ENCODE measurements at places on chromosomes 2 and 18.

DNA sequence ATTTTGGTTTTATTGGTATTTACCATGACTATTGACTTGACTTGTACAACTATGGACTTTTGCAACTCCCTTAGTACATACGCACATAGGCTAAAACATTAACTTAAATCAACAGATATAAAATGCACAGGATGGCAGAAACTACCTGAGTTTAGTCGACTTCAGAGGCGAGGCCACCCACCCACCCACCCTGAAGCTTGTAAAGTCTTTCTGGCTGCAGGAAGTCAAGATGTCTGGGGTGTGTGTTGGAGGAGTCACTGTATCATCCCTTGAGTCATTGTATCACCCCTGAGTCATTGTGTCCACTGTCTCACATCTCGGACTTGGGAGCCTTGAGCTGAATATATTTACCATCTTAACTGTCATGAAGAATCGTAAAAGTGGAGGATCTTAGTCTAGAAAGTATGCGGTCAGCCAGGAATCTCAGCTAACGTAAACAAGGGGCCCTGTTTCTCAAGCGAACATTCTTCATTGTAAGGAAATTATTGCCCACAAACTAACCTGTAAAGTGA, 140.0 kb upstream of the ST6GAL2 start:
- no peak for DNase-seq
- no peak overlapping the region for H3K27ac ChIP-seq
- H3K27me3 ChIP-seq, result no peaks in the 10 kb centered on the region
- no peaks in the 10 kb centered on the region for H3K36me3 ChIP-seq
- H3K4me3 ChIP-seq, result no peak overlapping the region

- H3K4me1 ChIP-seq, result peaks cover 35% of the 10 kb centered on the region
- DNase-seq, result peak; percentile 49
- H3K27ac ChIP-seq, result no peak overlapping the region
- no peaks in the 10 kb centered on the region for H3K36me3 ChIP-seq
- peaks cover 4% of the 10 kb centered on the region for H3K27me3 ChIP-seq
Measured at GRCh38 chr2:75390169-75390568, 170.6 kb downstream of the EVA1A start.

GRCh38 chr2:223047260-223047761, 4.7 kb upstream of the KCNE4 start:
- DNase-seq, result no peak
- H3K4me1 ChIP-seq, result no peaks in the 10 kb centered on the region
- H3K36me3 ChIP-seq, result no peaks in the 10 kb centered on the region
- H3K27ac ChIP-seq, result no peak overlapping the region
- no peak overlapping the region for H3K4me3 ChIP-seq

- H3K4me1 ChIP-seq, result no peaks in the 10 kb centered on the region
- no peak overlapping the region for H3K4me3 ChIP-seq
- H3K27me3 ChIP-seq, result no peaks in the 10 kb centered on the region
- peak; percentile 65 for DNase-seq
- H3K36me3 ChIP-seq, result no peaks in the 10 kb centered on the region
Measured at GRCh38 chr2:108184419-108184818, 55.3 kb upstream of the SULT1C3 start.

GRCh38 chr2:25161055-25161781, 7.2 kb downstream of the POMC start:
- H3K27ac ChIP-seq, result no peak overlapping the region
- no peaks in the 10 kb centered on the region for H3K36me3 ChIP-seq
- no peak for DNase-seq

DNA sequence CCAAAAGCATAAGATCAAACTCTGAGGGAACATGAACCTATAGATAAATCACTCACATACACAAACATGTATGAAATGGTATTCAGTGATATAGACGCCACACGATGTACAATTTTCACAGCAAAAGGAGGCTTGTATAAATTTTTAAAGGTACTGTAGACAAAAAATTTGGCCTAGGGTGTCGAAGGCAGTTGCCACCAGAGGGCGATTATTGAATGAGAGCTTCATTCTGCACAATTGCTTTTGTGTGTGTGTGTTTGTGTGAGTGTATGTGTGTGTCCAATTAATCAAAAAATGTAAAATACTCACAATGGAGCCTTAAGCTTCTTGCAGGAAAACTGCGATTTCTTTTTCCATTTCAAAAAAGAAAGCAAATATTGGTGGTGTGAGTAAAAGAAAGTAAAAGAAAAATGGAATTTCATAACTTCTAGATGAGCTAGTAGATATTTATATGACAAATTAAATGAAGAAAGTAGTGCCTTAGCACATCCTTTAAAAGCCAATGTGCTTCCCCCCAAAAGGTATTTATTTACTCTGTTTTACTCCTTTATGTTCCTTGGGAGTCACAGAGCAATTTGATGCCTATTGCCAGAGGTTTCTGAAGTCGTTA, 800.1 kb downstream of the SATB2 start:
- H3K36me3 ChIP-seq, result no peaks in the 10 kb centered on the region
- no peaks in the 10 kb centered on the region for H3K27me3 ChIP-seq
- peak; percentile 69 for DNase-seq
- no peak overlapping the region for H3K4me3 ChIP-seq

- no peak overlapping the region for H3K4me3 ChIP-seq
- no peaks in the 10 kb centered on the region for H3K27me3 ChIP-seq
- no peaks in the 10 kb centered on the region for H3K36me3 ChIP-seq
Measured at GRCh38 chr2:190744041-190744440, 95.2 kb downstream of the NAB1 start.

DNA sequence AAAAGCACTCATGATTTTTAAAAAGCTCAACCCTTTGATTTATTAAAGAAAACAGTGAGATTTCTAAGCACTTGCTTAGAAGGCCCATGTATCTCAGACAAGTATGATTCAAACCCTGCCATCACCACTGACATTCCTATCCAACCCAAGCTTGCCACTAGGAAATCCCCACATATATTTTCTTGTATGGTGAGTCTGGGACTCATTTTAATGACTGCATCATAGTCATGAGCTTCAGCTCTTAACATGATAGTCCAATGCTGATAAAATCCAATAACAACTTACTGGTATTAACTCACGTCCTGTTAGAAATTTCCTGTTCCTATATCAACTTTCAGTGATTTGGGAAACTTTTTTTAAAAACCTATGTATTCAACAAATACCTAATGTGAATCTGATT, 39.4 kb upstream of the NCKAP5 start:
- H3K27ac ChIP-seq, result no peak overlapping the region
- no peak overlapping the region for H3K4me3 ChIP-seq
- H3K4me1 ChIP-seq, result no peaks in the 10 kb centered on the region
- no peaks in the 10 kb centered on the region for H3K27me3 ChIP-seq
- no peak for DNase-seq
- no peaks in the 10 kb centered on the region for H3K36me3 ChIP-seq

DNA sequence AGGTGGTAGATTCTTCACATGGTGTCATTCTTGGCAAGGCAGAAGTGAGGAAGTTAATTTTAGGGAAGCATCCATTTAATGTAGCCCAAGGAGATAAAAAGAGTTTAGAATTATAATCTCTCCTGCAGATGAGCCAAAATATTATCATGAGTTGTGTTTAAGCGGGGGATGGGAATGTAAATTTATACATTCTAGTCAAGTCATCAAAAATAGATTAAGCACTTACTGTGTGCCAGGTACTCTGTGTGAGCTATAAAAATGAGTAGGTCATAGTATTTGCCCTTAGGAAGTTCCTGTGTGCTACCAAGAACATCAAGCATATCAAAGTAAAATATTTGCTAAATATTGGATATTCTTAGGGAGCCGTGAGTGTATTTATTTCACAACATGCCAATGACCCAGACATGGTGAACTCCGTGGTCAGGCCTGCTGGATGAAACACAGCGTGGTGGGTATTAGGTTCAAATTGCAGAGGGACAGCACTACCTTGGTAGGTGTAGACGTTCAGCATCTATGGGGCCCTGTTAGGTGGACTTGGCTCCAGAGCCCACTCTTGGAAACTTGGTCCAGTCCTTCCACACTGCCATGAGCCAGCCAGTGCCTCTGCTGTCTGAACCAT, 37.4 kb downstream of the MEIS1 start:
- H3K36me3 ChIP-seq, result no peaks in the 10 kb centered on the region
- no peak overlapping the region for H3K27ac ChIP-seq
- no peak for DNase-seq
- no peak overlapping the region for H3K4me3 ChIP-seq

DNA sequence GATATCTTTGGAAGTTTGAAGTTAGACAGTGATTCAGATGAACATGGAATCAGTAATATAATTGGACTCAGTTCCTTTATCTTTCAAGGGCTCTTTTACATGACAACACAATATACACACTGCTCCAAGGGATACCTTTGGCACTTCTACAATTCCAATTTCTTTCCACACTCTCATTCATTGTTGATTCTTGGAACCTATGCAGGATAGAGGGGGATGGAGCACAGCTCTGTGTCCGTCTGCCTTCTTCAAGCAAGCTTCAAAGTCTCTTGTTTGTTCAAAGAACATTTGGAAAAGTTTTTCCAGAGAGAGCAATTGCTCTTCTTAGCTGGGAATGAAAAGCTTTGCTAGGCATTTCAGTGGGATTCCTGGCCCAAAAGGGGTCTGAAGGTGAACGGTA, 276.2 kb upstream of the ZEB2 start:
- DNase-seq, result peak; percentile 25
- H3K4me1 ChIP-seq, result no peaks in the 10 kb centered on the region
- no peak overlapping the region for H3K4me3 ChIP-seq
- no peaks in the 10 kb centered on the region for H3K36me3 ChIP-seq
- H3K27ac ChIP-seq, result no peak overlapping the region

DNA sequence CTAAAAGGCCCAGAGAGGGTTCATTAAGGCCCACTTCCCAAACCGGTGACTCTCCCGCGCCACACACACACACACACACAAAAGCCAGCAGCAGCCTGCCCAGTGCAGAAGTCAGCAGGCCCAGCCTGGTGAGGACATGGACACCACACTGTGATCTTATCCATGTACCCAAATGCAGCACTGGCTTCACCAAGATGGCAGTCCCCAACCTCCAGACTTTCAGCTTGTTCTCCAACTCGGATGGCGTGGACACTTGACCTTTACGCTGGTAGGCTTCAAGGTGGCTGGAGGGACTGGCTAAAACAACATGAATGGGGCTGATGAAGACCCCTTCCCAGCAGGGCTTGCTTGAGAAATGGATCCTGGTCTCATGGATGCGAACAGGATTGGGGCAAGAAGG, 50.4 kb downstream of the TNS1 start:
- DNase-seq, result no peak
- no peaks in the 10 kb centered on the region for H3K36me3 ChIP-seq
- no peaks in the 10 kb centered on the region for H3K4me1 ChIP-seq
- no peaks in the 10 kb centered on the region for H3K27me3 ChIP-seq
- H3K27ac ChIP-seq, result no peak overlapping the region

DNA sequence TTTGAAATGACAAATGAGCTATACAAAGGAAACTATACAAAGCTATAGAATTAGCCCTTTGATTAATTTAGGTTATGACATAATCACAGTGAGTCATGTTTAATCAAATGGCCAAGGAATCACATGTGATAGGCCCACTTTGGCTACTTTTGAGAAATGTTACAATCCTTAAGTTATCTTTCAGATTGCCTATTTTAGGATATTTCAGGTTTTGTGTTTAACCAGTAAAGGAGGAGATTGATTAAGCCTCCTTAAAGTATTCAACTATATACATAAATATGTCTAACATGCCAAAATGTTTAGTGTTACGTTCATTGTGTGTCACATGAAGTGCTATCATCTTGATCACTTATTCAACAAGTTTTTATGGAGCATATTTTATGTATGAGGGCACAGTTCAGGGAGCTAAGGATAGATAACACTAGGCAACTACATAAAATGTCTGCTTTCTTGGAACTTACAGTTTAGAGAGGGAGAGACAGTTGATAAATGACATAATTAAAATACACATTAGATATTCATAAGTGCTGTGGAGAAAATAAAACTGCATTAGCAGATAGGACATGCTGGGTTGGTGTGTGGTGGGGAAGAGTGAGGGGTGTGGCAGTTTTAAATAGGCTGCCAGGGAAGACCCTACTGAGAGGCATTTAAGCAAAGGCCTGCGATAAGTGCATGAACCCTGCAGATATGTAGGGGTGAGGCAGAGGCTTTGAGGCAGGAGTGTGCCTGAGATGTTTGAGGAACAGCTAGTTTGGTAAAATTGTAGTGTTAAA, 77.2 kb downstream of the LTBP1 start:
- no peaks in the 10 kb centered on the region for H3K4me1 ChIP-seq
- H3K36me3 ChIP-seq, result no peaks in the 10 kb centered on the region
- H3K27ac ChIP-seq, result no peak overlapping the region
- no peak overlapping the region for H3K4me3 ChIP-seq
- no peak for DNase-seq
- H3K27me3 ChIP-seq, result no peaks in the 10 kb centered on the region

Measured in Karpas-422 (cell line).